ENCODE measurements at places on chromosomes 3 and 15.

- no peak for DNase-seq
Observed at GRCh38 chr3:126665959-126666657, 11.2 kb upstream of the TXNRD3 start.

DNA sequence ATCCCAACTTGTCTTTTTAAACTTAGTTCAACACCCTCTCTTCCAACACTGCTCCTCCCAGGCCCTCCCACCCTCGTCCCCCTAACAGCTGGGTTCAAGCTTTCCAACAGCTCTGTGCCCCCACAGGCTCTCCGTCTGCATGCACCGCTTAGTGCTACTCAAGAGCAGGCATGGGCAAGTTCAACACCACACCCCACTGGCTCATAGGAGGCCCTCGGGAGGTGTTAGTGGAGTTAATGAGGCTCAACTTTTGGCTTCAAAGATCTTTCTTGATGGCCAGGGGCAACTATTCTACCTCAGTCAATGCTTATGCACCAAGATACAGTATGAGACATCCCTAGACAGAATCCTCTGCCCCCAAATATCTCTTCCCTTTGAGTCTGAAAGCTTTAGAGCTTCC, 114.4 kb downstream of the ANP32A start:
- no peak for DNase-seq

GRCh38 chr15:74040109-74040850, 42.1 kb downstream of the GOLGA6A start:
- no peak for DNase-seq

- no peak for DNase-seq
Observed at GRCh38 chr3:190941694-190942260, 79.3 kb upstream of the GMNC start.

- no peak for DNase-seq
Observed at GRCh38 chr15:41832875-41833274, 5.0 kb downstream of the JMJD7 start.

GRCh38 chr15:34578283-34578674, 5.2 kb downstream of the GOLGA8B start:
- DNase-seq = no peak

DNA sequence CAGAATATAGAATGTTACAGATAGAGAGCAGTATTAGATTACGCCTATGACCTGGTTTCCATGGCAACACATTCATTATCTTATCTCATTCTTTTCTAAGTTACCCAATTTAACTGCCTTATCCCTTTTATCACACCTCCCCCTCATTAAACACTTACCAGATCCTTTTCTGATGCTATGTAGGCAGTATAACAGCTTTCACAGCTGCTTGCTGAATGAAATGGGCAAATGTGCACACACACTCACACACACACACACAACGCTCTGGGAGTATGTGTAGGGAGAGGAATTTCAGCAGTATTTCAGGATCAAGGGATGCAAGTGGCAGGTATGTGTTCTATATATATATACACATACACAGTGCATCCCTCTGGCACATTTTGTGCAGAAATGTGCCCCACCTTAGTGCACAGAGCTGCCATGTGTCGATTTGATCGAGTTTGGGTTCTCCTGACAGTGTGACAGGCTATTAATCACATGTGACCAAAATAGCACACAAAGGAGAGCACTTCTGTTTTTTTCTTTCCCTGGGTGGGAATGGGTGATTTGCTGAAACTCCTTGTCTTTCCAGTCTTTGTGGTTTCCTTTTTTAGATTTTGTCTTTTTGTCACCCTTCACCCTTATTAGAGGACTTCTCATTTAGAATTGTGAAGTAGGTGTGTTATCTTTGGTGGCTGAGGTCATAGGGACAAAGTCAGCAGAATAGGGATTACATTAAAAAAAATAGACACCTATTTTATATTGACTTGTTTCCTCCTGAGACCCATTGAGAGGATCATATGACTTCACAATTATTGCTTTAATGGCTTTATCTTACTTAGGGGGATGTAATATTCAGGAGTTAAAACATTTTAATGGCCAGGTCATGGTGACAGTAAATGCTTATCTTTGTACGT, 553.7 kb downstream of the PDCD6IP start:
- peak; percentile 23 for DNase-seq

DNA sequence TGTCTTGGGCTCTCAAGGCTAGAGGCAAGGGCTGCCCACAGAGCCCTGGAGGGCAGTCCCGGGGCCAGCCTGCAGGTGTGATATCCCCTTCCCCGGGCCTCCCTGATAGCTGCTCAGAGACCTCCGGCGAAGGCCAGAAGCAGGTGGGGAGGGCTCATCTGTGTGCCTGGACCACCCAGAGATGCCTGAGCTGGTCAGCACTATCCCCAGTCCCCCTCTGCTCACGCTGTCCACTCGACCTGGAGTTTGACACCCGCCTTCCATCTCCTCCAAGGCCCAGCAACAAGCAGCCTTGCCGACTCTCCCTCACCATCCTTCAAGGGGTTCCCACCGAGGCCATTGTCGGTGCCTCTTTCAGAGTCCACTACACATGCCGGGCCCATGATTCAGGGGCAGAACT, 39.4 kb downstream of the DNAH1 start:
- DNase-seq = no peak

- peak; percentile 62 for DNase-seq
Observed at GRCh38 chr3:31610700-31611275, 78.1 kb downstream of the STT3B start.

GRCh38 chr3:69288161-69288895, 97.6 kb downstream of the FRMD4B start:
- DNase-seq = no peak

GRCh38 chr3:52330194-52330805, 14.2 kb downstream of the DNAH1 start:
- DNase-seq = no peak

GRCh38 chr15:23855947-23856346, 168.8 kb upstream of the NDN start:
- DNase-seq = no peak

GRCh38 chr15:71735385-71735757, 75.0 kb upstream of the NR2E3 start:
- no peak for DNase-seq

GRCh38 chr15:32838820-32839219, 121.0 kb downstream of the GREM1 start:
- DNase-seq = no peak

- peak; percentile 39 for DNase-seq
Observed at GRCh38 chr3:186849374-186849975, 7.0 kb downstream of the ADIPOQ start.

DNA sequence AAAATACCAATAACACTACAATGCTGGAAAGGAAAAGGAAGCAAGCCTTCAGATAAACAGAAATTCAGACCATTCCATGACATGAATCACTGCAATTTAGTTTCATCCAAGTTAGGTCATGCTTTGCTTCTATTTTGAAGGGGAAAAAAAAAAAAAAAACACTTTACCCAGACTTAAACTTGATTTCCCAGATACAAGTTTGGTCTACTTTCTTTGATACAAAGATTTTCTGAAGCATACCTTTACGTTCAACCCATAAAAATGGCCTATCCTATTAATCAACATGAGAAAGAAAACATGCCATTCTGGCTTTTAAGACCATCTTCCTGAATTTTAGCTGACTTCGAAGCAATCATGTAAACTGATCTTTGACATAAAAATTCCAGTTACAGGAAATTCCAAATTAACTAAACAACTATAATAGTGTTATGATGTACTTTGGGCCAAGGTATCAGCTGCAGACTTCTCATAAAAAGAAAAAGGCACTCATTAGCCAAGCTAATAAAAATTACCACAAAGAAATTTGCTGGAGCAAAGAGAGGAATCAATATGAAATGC, 12.6 kb downstream of the OSBPL10 start:
- DNase-seq = no peak

DNA sequence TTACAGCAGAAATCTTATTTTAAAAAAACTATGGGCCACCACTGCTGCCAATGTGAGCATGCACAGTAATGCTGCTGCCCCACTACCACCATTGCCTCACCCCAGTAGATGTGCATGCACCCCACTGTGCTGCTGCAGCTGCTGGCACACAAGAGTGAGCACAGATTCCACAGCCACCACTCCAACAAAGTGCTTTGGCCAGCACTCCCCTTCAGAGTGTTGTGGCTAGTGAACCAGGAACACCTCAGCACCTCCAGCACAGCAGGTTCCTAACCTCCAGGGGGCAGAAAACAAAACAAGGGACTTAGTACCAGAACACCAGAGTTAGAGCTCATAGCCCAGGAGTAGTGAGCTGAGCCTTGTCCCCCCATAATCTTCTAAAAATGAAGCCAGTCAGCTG, 629.6 kb downstream of the PYDC2 start:
- no peak for DNase-seq

GRCh38 chr15:48563934-48564333, 81.6 kb downstream of the FBN1 start:
- no peak for DNase-seq

DNA sequence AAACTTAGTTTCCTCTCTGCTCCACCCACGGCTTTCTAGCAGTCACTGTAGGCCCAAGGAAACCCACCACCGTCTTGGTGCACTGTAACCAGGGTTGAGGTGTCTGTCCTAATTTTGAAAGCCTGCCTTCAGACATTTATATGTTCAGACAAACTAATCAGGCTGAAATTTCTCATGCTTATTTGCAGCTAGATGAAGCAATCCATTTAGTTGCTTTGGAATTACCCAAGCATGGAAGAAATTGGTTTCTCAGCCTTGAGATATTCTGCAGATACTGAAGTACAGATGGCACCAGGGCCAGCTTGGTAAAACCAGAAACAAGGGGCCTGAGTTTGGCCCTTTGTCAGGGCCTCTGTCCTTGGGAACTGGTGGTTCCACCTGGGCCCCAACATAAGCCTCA, 105.4 kb downstream of the CACNA1D start:
- DNase-seq = no peak

GRCh38 chr15:77030048-77030927, 35.4 kb downstream of the PSTPIP1 start:
- no peak for DNase-seq

DNA sequence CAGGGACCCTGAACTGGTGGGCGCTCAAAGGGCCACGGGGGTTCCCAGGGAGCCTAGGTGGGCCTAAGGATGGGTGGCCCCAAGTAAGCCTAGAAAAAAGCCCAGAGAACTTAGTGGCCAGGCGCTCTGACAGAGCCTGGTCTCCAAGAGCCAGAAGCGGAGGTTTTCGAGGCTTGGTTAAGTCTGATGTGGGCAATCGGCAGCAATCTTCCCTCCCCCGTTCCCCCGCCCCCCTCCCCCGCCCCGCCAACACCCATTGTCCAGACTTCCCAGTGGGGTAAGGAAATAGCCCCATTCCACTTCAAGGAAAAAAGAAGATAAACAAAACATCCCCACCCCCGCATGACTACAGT, 6.7 kb downstream of the EOMES start:
- no peak for DNase-seq

DNA sequence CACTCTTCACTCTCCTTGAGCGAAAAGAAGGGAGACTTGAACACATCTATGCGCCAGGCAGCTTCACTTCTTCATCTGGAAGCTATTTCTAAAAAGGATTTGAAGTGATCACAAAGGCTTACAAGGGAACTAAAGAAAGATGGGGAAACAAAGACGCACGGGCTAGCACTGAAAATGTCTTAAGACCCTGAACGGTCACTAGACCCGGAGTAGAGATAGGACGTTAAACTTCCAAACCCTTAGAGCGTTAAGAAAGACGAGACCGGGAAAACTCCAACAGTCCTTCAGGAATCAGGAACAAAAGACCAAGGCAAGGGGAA, 47.5 kb upstream of the EPHB3 start:
- DNase-seq = no peak
